ENCODE measurements at places on chromosomes 13 and 19.
A peak's percentile ranks its signal among the peaks of the same experiment; 100 is the strongest.

GRCh38 chr13:114087430-114087829, 45.0 kb downstream of the RASA3 start:
- DNase-seq, result no peak

DNA sequence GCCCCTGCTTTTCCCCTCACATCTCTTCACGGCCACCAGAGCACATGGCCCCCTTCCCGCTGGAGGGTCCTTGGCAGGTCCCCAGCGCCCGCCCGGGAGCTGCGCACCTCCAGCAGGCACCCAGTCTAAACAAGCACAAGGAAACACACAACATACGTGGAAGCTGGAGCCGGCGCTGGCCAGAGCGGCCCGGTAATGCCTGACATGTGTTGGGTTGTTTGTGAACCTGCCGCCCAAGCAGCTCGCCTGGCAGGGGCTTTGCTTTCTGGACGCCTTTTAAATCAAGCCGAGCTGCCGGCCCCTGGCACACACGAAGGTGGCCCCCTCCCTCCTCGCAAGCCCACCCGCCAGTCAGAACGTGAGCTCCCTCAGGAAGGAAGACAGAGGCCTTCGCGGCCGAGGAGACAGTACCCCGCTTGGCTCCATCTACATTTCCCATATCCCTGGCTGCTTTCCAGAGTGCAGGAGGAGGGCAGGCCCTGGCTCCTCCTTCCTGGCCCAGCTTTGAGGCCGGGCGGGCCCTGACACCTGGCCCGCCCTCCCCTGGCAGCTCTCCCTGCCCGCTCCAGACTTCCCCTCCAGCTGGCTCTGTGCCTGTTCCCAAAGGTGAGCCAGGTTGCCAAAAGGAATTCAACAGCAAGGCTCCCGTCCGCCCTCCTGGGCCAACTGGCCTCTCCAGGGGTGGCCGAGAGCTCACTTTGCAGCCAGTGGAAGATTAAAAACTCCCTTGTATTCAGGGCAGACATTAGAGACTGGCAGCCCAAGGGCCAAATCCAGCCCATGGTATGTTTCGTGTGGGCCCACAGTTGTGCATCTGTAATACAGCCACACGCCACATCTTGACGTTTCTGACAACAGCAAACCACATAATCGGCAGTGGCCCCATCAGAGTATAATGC, 28.7 kb downstream of the COMP start:
- peak; percentile 23 for DNase-seq

- DNase-seq, result no peak
Observed at GRCh38 chr19:7914598-7915045, at the start of gene TGFBR3L. Gene TGFBR3L (plus strand): TSS chr19:7914830.

DNA sequence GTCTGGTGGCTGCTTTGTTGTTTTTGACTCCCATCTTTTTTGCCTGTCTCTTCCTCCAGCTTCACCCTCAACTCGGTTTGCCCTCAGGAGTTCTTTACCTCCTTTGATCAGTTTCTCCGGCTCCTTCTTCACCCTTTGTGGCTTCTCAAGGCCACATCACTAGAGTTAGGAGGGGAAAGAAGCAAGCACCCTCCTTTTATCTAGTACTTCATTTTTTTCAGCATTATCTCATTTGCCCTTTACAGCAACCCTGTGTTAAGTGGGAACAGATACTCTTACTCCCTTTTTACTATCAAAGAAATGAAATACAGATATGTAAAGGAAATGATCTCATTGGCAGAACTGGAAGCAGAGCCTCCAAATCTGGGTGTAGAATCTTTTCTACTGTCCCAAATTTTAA, 26.9 kb downstream of the RAP2A start:
- DNase-seq, result no peak

All from NCI-H1436 (cell line).